Muscle of leg (tissue), 16 donors: ENCODE measurements at places on chromosomes 1 and 21. TPM values are rescaled to one million over a fixed set of nuclear protein-coding genes. Genes with fewer than 3 reads are reported as not detected.

ITLN1 gene
- total RNA-seq, result 0.13 TPM

PLA2G2F gene
- not detected for total RNA-seq

SCNM1 gene
- 53.6 TPM for total RNA-seq

BRDT gene
- total RNA-seq, result not detected
